ENCODE measurements at places on chromosomes 3 and 15.

GRCh38 chr15:43934480-43934879 is 107.7 kb downstream of the WDR76 start:
- DNase-seq, result no peak

- no peak for DNase-seq
Observed at GRCh38 chr3:149605902-149606301, 51.9 kb downstream of the WWTR1 start.

- no peak for DNase-seq
Observed at GRCh38 chr3:145550522-145550921, 610.5 kb downstream of the PLOD2 start.

DNA sequence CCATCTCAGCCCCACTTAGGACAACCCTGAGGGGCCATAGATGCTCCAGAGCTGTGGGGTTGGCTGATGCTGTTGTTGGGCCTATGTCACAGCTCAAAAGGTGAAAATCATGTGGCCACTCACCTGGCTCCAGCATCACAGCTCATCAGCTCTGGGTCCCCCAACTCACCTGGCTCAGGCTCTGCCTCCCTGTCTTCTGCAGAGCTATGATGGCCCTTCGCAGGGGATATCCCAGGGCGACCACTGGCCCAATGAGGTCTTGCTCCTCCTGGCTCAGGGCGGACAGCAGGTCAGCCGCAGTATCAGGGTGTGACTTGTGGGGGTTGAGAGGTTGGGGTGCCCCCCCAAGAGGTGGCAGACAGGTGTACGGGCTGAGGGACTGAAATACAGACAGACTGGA is 15.7 kb downstream of the UBAP1L start:
- DNase-seq, result no peak

DNA sequence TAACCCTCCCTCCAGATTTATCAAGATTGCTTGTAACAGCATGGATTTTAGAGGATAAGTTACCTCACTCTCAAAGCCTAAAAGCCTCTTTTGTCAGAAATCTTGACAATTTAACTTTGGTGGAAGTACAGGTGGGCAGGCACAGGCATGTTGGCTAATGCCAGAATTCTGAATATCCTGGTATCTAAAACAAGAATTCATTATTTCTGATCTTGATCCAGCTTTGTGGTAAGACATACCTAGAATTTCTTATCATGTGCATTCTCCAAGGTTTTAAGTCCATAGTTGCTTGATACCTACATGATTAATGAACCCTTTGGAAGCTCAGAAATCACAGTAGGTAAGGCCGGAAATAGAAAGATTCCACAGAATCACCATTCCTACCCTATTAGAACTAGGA is 109.9 kb upstream of the TTC14 start:
- no peak for DNase-seq
